ENCODE measurements at places on chromosomes 4 and X.
A peak's percentile ranks its signal among the peaks of the same experiment; 100 is the strongest.

DNA sequence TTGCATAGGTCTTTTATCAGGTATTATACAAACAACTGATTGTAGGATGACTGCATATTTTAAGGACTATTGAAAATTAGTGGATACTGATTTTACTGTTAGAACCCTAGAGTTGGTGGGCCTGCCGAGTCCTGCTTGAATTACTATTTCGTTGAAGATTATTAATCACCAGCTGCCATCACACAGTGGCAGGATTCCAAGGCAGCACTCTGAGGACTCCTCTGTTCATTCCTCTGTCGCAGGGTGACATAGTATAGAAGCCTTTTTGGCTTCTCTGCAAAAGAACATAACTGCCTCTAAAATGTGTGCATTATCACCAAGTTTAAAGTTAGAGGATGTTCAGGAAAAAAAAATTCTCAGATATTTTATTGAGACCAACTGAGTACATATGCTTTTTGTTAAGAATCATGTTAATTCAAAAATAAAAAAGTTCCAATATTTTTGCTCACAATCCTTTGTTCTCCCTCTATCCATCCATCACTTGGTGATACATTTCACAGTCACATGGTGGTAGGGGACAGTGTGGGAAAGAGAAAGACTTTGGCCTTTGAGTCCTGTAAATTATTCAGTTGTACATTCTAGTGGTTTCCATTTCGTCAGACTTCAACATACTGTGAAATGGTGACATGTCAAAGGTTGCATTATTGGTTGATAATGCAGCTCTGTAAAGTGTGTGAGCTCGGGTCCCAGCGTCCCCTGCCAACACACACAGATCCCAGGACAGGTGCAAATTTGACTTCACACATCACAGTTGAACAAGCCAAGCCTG, 332.5 kb downstream of the GRID2 start:
- no peak for DNase-seq

GRCh38 chrX:6851140-6851539, 296.4 kb upstream of the STS start:
- no peak for DNase-seq

- DNase-seq, result no peak
Measured at GRCh38 chr4:106116025-106116424, 200.0 kb downstream of the TBCK start.

DNA sequence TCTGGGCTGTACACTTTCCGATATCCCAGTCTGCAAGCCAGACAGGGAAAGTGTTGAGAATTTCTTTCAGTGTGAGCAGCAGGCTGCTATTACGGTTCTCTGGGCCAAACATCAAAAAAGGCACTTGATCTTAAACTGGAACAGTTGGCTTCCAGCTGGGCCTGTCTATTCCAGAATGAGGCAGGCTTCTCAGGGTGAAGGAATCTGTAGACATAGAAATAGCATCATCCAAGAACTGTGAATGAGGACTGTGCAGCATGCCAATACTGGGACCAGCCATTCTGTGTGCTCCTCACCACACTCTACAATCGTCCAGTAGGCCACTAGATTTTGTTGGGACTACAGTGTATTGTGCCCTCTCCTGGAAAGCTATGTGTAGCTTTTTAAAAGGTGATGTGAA, 31.1 kb downstream of the ART3 start:
- DNase-seq, result peak; percentile 35

DNA sequence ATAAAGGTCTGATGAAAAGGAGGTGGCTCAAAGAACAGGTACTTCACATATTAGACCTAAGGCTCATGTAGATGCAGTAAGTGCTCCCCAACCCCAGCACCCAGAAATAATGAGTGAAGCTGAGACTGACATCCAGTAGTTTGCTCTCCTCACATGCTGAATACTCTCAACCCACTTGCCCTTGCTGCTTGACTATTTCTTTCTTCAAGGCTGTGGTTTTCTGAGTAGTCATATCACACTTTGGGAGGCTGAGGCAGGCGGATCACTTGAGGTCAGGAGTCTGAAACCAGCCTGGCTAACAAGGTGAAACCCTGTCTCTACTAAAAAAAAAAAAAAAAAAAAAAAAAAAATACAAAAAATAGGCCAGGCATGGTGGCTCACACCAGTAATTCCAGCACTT, 51.5 kb upstream of the PRPS1 start:
- no peak for DNase-seq

GRCh38 chr4:82823062-82823461, 24.5 kb upstream of the SCD5 start:
- DNase-seq, result no peak

DNA sequence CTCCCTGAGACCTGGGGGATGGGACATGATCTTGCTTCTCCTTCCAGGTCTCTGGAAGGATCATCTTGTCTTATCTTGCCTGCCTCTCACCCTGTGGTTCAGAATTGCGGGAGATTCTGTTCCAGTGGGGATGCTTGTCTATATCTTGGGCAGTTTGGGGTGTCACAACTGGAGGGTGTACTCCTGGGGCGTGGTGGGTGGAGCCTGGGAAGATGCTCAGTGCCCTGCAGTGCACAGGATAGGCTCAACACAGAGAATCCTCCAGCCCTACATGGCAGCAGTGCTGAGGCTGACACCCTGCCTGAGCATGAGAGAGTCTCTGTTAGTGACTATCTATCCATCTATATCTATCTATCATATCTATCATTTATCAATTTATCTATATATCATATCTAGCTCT, 7.7 kb downstream of the P2RY8 start:
- no peak for DNase-seq

- peak; percentile 60 for DNase-seq
Measured at GRCh38 chrX:40298572-40299479, 201.1 kb upstream of the BCOR start.

DNA sequence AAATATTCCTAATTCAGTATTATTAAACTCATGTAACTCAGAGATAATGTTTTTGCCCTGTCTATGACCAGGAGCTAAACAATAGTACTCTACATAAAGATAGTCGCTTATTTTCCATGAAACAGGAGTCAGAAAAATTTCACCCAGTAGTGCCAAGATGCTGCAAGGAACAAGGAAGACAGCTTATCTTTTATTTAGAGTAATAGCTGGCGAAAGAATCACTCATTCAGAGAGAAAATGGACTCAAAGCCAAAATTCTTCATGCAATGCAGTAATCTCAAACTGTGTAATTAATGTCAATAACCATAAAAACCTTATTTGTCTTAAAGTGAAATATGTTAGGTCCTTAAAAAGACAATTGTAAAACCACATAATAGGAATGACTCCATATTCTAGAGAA, 477.8 kb downstream of the ANKRD50 start:
- no peak for DNase-seq

DNA sequence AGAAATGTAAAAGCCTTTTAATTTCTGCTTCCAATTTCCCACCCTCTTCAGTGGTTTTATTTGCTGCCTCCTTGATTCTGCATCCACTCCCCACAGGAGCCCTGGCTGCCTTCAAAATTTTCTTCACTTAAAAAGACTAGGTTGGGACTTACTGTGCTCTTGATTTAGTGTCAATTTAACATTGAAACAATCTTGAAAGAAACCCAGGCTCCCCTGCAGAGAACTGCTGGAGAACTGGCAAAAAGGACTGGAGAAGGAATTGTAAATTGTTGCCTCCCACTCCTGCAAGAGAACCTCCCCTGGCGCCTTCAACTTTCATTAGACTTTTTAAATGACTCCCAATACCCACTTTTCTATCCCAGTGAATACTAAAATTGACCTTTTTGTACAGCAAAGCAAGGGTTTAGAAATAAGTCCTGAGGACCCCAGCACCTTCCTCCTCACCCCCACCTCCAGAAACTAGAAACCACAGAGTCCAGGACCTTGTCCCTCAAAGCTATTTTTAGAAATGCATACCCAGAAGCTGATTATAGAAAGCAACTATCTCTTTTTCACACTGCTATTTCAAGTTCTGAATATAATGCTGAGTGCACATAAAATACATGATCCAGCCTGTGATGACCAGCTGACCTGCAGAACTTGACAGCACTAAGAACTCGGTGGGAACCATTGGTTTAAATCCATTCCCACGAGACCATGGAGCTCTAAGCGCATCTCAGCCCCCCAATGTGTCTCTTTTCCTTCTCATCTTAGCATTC, 155.5 kb downstream of the INPP4B start:
- DNase-seq, result no peak

GRCh38 chrX:153688071-153688470, 345 bp downstream of the SLC6A8 start:
- no peak for DNase-seq

- DNase-seq, result no peak
Measured at GRCh38 chr4:76012388-76012801, 5.1 kb upstream of the CXCL9 start.

GRCh38 chr4:176789955-176790354, 2.8 kb downstream of the VEGFC start:
- no peak for DNase-seq

DNA sequence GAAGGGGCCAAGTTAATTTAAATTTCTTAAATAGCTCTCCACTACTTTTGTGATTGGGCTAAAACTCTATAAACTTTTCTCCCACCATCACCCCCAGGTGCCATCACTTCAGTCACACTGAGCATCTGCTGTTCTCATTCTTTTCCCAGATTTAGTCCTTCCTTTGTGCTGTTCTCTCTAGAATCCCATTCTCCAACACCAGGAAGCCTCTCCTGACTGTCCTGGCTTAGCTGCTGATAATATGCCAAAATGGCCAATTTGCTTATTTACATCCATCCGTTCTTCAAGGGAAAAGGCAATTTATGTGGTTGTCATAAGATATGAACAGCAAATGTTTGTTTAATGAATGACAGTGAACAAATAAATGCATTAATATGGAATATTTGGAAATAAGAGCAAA, 44.1 kb downstream of the FGFBP1 start:
- no peak for DNase-seq

DNA sequence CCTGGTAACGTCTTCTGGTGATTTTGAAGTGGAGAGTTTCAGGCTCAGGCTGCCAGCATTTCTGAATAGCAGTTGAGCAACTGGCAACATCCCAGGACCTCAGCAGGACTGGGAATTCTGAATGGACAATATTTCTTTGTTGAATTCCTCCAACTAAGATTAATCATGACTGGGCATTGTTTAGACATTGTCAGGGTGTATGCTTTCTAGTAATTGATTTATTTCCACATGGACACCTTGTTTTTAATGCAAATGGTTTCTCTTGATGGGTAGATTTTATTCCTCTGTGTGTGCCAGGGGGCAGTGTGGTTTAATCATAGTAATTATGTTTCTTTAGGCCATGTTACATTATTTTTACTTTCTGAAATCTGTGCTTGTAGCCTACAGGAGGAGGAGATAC, 1004.7 kb upstream of the LCORL start:
- DNase-seq, result peak; percentile 34

DNA sequence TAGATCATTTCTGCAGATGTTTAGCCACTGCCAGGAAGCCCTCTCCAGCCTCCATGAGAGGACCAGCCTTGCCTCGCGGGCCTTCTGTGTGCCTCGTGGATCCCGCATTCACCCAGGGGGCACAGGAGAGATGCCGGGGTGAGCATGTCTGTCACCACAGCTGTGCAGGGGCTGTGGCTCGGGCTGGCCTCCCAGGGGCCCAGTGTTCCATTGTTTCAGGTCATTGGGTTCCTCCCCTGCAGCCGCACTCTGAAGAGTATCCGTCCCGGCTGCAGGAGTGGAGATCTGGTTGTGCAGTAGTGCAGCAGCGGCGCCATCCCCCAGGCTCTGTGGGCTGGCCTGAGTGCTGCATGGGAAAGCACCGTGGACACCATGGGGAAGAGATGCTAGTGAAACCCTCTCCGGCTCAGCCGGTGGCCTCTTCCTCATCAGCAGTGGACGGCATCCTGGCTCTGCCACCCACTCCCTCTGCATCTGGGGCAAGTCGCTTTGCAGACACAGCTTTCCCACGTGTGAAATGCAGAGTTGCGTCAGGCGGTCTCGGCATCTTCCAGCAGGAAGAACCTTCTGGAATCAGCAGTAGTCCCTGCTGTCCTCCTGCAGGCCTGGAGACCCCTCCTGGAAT, 29.1 kb downstream of the TBC1D14 start:
- no peak for DNase-seq

GRCh38 chr4:118682928-118683327, 2.3 kb upstream of the METTL14 start:
- no peak for DNase-seq

DNA sequence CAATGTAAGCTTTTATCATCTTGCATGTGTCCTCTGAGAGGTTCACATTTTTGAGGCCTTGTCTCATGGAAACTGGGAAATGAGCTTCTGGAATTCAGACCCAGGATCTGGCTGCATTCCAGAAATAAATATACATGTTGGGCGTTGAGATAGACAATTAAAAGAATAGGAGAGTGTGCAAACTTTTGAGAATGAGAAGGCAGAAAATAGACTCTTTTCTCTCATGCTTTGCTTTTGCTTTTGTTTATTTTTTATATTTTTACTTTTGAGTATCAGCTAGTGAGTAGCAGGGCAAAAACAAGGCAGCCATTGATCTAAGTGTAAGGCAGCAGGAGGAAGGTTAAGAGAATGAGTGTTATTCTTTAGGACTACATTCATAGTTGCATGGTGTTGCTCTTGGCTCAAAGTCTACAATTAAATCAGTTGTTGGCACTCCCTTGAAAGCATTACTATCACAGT, 12.4 kb downstream of the SHROOM3 start:
- DNase-seq, result no peak

- DNase-seq, result no peak
Measured at GRCh38 chr4:181819946-181820345, 423.3 kb upstream of the TENM3 start.

DNA sequence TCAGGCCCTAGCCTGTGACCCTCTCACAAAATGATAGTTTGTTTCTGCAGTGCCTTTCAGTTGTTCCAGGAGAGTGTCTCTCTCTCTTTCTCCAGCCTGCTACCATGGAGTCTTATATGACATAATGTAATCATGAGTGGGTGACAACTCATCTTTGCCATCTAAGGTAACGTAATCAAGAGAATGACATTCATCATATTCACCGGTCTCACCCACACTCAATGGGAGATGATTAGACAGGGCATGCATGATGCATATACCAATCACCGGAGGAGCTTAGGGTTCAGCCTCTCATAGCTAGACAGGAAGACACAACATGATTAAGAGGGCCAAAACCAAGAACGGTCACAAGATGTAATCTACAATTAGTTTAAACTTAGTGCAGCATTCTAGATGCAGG, 97.1 kb upstream of the FAM9B start:
- no peak for DNase-seq

GRCh38 chrX:147736045-147736444, 175.7 kb upstream of the FMR1 start:
- DNase-seq, result no peak

GRCh38 chrX:133749370-133749769, 236.0 kb downstream of the GPC3 start:
- DNase-seq, result peak; percentile 37

- peak; percentile 51 for DNase-seq
Measured at GRCh38 chrX:44874420-44875184, 1.6 kb downstream of the KDM6A start.

- no peak for DNase-seq
Measured at GRCh38 chr4:3364634-3365314, 72.0 kb downstream of the RGS12 start.

GRCh38 chr4:77021614-77022089, 54.1 kb downstream of the CCNI start:
- DNase-seq, result no peak

- no peak for DNase-seq
Measured at GRCh38 chrX:139158256-139158655, 372.3 kb upstream of the F9 start.
